ENCODE measurements at places on chromosomes 3 and 15.

DNA sequence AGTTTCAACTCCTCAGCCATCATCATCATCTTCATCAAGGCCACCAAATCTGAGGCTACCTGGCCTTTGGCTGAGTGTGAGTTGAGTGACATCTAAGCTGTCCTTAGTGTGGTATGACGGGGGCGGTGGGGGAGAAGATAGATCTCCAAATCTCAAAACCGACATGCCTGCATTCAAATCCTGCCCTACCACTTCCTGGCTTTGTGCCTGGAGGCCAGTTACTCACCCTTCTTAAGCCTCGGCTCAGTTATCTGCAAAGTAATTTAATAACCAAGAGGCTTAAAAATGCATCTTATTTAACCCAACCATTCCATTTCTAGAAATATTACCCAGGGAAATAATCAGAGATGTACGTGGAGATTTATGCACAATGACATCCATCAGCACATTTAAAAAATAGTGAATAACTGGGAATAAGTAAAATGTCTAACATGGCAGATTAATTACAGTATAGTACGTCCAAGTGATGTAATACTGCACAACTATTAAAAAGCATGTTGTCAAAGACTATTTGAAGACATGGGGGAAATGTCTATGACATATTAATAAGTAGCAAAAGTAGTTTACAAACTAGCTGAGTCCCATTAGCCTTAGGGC lies 167.4 kb downstream of the NTRK3 start:
- DNase-seq = no peak

GRCh38 chr15:66702787-66703539 lies 927 bp downstream of the SMAD6 start:
- peak; percentile 65 for DNase-seq

DNA sequence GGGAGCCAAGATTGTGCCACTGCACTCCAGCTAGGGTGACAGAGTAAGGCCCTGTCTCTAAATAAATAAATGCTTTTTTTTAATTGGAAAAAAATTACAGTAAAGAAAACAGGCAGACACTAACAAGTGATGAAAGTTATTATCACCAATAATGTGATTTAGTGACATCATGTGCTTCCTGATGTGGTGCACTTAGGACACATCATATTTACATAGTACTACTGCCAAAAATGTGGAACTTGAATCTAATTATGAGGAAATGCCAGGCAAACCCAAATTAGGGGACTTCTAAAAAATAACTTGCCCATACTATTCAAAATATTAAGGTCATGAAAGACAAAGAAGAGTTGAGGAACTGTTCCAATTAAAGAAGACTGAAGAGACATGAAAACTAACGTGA lies 30.8 kb downstream of the MAP4 start:
- DNase-seq = no peak

DNA sequence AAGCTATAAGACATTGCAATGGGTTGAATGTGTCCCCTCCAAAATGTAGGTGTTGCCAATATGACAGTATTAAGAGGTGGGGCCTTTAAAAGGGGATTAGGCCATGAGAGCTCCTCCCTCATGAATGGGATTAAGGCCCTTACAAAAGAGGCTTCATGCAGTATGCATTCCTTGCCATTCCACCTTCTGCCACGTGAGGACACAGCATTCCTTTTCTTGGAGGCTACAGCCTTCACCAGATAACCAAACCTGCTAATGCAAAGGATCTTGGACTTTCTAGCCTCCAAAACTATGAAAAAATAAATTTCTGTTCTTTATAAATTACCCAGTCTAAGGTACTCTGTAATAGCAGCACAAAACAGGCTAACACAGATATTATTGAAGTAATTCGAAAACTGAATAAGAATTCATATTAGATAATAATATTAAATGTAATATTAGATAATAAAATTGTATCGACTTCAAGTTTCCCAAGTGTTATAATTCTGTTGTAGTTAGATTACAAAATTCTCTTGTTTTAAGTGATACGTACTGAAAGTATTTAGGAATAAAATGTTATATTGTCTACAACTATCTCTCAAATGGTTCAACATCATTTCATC lies 29.4 kb upstream of the ATP8B4 start:
- DNase-seq = peak; percentile 68

DNA sequence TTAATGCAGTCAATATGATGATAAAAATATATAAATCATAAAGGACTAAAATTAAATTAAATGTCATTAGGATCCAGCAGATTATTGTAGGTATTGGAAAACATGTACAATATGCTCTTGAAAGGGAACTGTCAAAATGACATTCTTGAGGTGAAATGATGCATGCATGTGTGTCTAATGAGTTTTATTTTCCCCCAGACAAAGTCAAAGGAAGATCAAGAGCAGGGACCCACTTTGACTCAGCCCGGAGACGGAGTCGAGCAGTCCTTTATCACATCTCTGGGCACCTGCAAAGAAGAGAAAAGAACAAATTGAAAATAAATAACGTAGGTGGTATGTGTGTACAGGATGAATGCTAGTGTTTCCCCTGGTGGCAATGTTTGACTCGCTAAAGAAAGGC lies 194.1 kb downstream of the KCNH8 start:
- no peak for DNase-seq

- no peak for DNase-seq
Observed at GRCh38 chr3:137348936-137349335, 391.2 kb downstream of the IL20RB start.

- DNase-seq = no peak
Observed at GRCh38 chr3:131077904-131078303, 51.2 kb downstream of the NEK11 start.

GRCh38 chr3:72082776-72083462 lies 298.0 kb upstream of the PROK2 start:
- DNase-seq = no peak

- DNase-seq = peak; percentile 19
Observed at GRCh38 chr3:117719316-117719926, 1009.8 kb downstream of the TUSC7 start.

- peak; percentile 59 for DNase-seq
Observed at GRCh38 chr3:8635125-8635524, 9.5 kb downstream of the SSUH2 start.

- DNase-seq = no peak
Observed at GRCh38 chr3:18378218-18378617, 46.9 kb downstream of the SATB1 start.

DNA sequence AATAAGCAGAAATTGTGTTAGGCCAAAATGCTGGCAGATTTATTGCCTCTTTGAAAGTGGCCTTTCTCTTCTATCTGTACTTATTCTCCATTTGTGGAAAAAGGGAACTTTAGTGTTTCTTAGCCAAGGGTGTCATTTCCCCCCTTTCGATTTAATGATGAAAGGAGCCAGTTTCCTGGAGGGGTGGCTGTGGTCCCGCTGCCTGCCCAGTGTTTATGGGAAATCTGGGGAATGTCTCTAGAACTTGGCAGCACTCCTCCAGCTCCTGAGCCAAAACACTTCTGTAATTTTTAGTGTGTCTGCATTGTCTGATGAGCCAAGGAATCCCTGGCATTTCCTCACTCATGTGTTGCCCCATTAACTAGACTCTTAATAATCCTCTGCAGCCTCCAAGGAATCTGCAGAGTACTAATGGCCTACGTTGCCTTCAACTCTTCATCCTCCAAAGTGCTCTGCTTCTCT lies 448.8 kb downstream of the GRM7 start:
- no peak for DNase-seq

DNA sequence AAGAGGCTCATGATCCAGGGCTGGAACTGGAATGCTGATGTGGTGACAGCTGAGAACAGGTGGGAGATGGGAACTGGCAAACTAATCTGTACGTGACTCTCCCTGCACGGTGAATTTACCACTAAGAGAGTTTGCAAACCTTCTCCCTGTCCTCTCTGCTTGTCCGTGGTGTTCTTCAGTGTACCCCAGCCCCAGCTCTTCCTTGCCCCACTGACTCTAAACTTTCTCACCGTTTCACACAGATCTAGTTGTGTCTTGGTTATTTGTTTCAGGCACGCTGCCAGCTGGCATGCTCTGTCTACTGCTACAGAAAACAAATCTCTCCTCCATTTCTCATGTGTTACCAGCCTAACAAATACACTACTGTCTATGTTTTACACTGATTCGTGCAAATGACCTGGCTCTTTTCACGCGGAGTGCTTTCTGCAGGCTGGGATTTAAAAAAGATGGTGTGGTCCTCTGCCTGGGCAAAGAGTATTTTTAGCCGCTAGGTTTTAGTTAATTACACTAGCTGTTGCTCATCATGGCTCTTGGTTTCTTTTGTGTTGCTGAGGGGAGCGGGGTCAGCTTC lies 192.7 kb upstream of the LRIG1 start:
- DNase-seq = peak; percentile 11

GRCh38 chr3:30649572-30650318 lies 43.3 kb downstream of the TGFBR2 start:
- DNase-seq = no peak

DNA sequence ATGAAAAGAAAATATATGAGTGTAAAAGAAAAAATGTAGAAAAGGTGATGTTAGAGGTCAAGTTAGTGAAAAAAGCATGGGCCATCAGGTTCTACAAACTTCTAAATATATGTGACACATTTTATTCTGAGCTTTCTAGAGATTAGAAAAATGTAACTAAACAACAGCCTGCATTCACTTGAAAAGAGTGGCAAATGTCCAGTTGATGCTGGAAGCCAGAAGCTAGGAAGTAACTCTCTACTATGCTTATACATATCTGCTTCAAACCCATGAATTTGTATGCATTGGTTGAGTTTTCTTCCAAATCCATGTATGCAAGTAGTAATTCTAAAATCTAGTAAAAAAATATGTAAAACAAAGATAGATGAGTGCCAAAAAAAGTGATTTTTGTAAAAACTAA lies 123.5 kb downstream of the TGFBR2 start:
- no peak for DNase-seq

DNA sequence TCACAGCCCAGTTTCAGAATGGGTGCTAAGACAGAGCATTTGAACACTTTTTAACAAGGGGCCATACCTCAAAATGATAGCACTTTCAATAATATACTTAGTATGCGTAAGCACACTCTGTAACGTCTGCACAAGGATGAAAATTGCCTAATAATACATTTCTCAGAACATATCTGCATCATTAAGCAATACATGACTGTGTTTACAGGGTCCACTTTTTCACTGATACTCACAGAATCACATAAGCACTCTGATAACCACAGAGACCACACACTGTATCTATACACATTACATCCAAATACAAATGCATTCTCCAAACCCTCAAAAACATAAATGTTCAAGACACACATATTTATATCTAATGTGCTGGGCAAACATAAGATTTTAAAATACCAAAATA lies 79.8 kb downstream of the NR1I2 start:
- DNase-seq = no peak

GRCh38 chr3:163071713-163072112 lies 1575.1 kb downstream of the OTOL1 start:
- DNase-seq = no peak

DNA sequence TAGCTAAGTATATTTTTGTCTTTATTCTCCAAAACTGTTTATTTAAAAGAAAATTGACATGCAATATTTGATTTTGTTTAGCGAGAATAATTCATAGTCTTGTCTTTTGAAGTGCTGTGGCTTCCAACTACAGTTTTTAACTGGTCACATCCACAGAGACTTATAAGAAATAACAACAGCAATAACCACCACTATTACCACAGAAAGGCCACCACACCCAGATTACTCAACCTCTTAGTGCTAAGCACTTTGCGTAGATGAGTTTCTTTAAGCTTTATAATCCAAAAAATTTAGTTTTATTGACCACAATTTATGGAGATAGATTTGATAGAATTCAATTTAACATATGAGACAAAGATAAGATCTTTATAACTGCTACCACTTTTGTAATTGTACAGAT lies 468.4 kb upstream of the UBE2E2 start:
- no peak for DNase-seq

GRCh38 chr15:33959844-33960548 lies 8.3 kb upstream of the CHRM5 start:
- DNase-seq = no peak

GRCh38 chr15:40329804-40330203 lies 6.3 kb downstream of the INAFM2 start:
- DNase-seq = no peak

- DNase-seq = peak; percentile 83
Observed at GRCh38 chr3:14404631-14405359, 2.4 kb downstream of the SLC6A6 start.

GRCh38 chr3:81929697-81930096 lies 168.3 kb upstream of the GBE1 start:
- DNase-seq = no peak

DNA sequence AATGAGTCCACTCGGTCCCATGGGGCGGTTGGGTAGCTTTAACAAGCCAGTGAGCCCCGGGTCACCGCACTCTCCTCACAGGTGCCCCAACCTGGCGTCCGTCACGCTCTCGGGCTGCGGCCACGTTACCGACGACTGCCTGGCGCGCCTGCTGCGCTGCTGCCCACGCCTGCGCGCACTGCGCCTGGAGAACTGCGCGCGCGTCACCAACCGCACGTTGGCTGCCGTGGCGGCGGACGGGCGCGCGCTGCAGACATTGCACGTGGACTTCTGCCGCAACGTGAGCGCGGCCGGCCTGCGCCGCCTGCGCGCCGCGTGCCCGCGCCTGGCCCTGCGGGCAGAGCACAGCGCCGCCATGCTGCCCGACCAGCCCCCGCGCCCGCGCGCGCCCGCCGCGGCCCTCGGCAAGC lies 3.4 kb downstream of the FBXL22 start:
- DNase-seq = peak; percentile 91

DNA sequence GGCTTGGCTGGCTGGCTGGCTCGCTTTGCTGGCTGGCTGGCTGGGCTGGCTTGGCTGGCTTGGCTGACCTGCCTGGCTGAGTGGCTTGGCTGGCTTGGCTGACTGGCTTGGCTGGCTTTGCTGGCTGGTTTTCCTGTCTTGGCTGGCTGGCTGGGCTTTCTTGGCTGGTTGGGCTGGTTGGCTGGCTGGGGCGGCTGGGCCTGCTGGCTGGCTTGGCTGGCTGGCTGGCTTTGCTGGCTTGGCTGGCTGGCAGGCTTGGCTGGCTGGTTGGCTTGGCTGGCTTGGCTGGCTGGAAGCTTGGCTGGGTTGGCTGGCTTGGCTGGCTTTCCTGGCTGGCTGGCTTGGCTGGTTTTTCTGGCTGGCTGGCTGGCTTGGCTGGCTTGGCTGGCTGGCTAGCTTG lies 435.6 kb downstream of the GOLGA6L6 start:
- no peak for DNase-seq

- peak; percentile 35 for DNase-seq
Observed at GRCh38 chr15:22895465-22896190, 57.2 kb downstream of the NIPA2 start.

All from small intestine (tissue), 16 donors.